Cardiac septum (tissue), 1 donor: ENCODE measurements at places on chromosomes 4 and X. TPM values are rescaled to one million over a fixed set of nuclear protein-coding genes. Genes with fewer than 3 reads are reported as not detected.

- DNase-seq, result no peak
Observed at GRCh38 chr4:143713955-143714625, 13.6 kb upstream of the FREM3 start.

DNA sequence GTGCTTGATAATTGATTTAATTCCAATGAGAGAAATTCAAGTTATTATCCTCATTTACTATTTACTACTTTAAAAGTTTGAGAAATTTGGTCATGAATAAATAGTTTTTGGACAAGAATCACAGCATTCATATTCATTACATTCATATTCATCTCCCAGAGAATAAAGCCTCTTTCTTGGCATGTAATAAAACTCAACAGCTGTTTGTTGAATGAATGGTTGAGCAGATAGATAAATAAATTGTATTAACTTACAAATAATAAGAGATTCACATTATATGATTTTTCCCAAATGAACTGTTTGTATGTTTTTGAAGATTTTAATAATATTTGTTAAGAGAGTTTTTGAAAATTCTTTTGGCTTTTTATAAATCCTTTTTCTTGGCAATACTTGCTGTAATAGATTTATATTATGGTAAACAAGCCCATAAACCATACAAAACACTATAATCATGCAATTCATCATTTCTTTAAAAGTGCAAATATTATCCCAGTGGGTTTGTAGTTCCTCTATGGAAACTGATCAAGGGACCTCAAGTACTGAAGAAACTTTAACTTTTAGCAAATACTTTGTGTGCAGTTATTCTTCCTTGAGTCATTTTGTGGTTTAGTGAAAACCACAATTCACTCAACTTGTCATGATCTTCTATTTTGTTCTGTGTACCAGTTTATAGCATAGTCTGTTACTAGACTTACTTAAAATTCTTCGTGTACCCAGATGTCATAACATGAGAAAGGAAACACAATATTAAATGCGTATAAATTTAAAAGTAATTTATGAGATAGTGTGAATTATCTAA, 371.8 kb downstream of the ADGRL3 start:
- DNase-seq, result no peak

GRCh38 chrX:106752101-106752678, 25.7 kb downstream of the RNF128 start:
- no peak for DNase-seq

DNA sequence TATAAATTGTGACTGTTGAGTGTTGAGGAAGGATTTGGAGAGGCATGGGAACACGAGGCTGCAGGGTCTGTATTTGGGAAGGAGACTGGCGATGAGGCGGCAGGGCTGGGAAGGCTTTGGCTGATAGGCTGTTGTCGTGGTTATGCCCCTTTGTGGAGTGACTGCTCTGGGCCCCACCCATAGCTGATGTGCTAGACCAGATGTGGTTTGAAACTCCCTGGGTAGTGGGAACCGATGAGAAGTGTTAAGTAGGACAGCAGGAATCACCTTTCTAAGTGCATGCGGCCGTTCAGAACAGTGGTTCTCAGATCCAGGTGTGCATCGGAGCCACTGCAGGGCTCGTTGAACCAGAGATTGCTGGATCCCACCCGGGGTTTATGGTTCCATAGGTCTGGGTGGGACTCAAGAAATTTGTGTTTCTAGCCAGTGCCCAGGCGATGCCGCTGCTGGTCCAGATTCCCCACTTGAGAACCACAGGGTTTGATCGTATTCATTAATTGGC, 42.3 kb downstream of the TBC1D14 start:
- no peak for DNase-seq

DNA sequence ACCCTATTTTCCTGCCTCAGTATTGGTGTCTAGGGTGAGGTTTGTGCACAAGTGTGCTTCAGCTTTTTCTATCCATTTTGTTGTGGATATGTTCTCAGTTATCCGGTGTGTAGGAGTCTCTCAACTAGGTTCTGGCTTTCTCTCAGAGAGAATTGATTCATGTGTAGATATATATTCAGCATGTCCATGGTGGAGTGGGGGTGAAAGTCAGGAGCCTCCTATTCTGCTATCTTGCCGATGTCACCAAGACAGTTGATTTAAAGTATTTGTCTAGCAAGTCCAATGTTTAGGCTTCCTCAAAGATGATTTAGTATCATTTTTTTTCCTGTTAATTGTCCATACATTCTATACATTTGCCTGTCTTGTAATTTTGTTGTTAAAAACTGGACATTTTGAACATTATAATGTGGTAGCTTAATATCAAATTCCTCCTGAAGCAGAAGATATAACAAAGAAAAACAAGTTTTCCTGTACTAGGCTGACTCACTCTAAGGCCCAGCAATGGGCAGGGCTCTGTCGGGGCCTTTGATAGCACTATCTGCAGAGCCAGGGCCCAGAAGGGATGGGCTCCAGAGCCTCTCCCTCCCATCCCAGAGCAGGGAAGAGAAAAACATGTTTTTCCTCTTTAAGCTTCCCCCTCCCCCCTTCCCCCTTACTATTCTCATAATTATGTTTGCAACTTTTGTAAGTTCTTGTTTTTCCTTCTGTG, 37.6 kb downstream of the GLUD2 start:
- DNase-seq, result no peak

DNA sequence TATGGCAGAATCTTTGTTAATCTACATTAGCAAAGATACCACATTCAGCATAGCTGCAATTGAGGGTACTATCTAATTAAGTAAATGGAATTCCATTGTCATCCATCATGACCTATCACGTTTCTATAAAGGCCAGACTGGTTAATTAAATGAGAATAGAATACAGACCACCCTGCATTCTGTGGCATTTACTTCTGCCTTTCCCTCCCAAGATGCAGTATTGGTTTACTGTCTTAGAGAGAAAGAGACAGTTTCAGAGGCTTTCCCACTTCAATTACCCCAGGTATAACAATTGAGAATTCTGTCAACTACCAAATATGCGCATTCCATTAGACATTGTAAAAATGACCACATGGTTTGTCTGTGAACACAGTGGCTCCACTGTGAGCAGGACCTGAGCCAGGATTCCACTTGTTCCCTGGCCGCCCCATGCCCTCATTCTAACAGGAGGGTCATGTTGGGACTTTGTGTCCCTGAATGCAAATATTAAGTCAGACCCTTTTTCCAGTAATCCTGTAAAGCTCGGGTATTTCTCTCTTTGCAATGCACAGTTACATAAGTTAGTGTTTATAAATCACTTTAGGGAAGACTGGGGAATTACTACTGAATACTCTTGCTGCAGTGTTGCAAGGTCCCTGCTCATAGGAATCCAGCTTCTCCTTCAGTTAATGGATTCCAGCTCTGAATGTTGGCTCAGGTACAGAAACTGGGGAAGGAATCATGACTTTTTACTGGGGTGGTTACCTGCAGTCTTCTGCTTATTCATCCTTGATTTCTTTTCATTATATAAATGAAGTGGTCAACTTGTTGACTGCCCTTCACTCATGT, 261.0 kb downstream of the PDGFC start:
- no peak for DNase-seq

DNA sequence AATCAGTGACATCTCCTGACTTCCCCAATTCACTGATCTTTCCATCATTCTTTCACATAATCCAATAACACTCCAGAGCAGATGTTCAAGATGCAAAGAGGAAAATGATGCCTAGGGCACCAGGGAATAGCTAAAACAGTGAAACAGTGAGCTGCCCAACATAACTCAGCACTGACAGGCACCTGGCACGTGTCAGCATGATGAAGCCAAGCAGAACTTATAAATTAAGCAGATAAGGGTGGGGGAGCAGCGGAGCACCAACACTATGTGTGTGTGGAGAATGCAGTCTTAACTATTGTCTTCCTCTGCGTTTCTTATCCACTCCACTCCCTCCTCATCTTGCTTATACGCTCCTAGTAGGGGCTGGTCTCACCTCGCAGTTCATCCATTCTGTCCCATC, 89.4 kb downstream of the AMMECR1 start:
- no peak for DNase-seq

DNA sequence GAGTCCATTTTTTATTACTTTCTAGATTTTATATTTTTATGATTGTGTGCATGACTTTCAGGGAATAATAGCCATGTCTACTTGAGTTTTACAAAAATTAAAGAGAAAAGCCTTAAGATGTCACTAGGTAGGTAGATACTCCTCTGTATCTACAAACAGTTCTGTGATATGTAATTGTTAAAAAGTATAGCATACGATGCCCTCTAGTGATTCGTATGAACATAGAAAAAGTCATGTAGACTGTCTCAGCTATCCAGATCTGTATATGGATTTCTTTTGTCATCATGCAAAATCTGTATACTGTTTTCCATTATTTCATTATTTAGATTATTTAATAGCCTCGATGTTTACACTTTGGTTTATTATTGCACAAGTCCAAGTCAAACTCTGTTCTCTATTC, 856.6 kb downstream of the CENPC start:
- no peak for DNase-seq

DNA sequence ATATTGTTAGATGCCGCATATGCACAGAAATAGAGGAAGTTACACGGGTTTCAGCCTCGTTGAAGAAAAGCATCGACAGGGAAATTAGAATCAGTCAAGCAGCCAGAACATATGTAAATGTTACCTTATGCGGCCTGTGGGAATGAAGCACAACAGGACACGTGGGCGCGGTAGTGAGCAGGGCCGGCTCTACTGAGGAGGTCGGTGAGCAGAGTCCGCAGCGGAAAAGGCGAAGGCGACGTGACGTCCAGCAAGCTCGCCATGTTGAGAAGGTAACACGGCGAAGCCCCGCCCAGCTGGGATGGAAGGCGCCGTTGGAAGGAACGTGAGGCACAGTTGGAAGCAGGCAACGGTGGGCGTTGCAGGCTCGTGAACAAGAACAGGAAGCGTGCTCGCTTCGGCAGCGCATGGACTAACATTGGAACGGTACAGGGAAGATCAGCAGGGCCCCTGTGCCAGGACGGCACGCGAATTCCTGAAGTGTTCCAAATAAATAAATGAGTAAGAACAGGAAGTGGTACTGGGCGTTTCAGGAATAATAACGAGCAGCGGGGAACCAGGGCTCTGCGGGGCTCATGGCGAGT, 54.6 kb downstream of the MTNR1A start:
- no peak for DNase-seq

DNA sequence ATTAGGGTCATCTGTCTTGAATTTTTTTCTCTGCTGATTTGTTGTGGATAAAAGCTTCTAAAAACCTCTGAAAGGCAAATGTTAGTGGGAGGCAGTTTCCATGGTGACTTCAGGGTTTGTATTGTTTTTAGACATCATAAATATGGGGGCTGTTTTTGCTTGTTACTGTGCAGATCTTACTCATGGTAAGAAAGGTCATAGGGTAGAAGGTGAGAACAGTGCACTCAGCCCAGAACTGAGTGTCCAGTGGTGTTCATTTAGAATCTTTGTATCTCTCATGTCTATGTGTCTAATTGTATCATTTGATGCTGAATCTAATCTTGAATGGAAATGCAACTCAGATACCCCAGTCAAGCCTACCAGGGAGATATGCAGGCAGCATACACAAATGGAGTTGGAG, 609.8 kb downstream of the ZNF674 start:
- no peak for DNase-seq

DNA sequence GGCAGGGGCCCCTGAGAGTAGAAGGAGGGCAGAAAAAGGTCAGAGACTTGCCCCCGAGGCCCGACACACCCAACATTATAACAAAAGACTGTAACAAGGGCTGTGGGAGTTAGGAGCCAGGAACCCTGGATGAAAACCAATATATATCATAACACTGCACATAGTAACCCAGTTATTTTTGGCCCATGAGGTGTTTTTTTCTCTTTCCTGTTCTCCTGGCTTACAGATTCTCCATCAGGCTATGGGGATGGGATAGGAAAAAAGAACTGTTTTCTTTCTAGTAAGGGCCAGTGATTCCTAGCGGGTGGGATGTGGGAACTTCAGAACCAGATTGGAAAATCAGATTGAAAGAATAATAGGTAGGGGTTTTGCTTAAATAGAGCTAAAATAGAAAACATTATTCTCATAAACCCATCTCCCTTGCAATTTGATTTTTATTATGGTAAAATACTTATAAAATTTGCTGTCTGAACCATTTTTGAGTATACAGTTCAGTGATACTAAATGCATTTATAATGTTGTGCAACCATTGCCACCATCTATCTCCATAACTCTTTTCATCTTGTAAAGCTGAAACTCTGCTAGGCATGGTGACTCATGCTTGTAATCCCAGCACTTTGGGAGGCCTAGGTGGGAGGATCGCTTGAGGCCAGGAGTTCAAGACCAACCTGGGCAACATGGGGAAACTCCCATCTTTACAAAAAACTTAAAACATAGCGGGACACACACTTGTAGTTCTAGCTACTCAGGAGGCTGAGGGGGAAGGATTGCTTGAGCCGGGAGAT, 33.5 kb downstream of the SNX25 start:
- no peak for DNase-seq

Gene KLKB1
- 0.89 TPM for total RNA-seq

Gene PNMA5
- not detected for total RNA-seq

Gene TMSB15A
- not detected for total RNA-seq
